ENCODE measurements at places on chromosomes 3 and 15. TPM values are rescaled to one million over a fixed set of nuclear protein-coding genes. Genes with fewer than 3 reads are reported as not detected.

Gene SYNPR
- not detected for total RNA-seq

Gene GOLGA6B
- total RNA-seq: not detected

Gene ONECUT1
- not detected for total RNA-seq

Gene PLSCR2
- not detected for total RNA-seq

Gene MGA
- total RNA-seq: 15.9 TPM

- no peak overlapping the region for H3K27ac ChIP-seq
- no peak overlapping the region for H3K4me3 ChIP-seq
- no peaks in the 10 kb centered on the region for H3K4me1 ChIP-seq
These were observed 160.9 kb downstream of the EDEM1 start for GRCh38 chr3:5348229-5348902.

GRCh38 chr3:143565951-143566350 is 282.3 kb downstream of the SLC9A9 start:
- H3K27ac ChIP-seq: no peak overlapping the region
- H3K4me3 ChIP-seq: no peak overlapping the region
- DNase-seq: no peak
- H3K4me1 ChIP-seq: peaks cover 9% of the 10 kb centered on the region

GRCh38 chr3:141769221-141769894 is 6.2 kb downstream of the GRK7 start:
- H3K4me3 ChIP-seq: no peak overlapping the region
- DNase-seq: no peak
- no peaks in the 10 kb centered on the region for H3K36me3 ChIP-seq
- H3K4me1 ChIP-seq: no peaks in the 10 kb centered on the region
- no peak overlapping the region for H3K27ac ChIP-seq

GRCh38 chr3:46893763-46894162 is 16.2 kb downstream of the PTH1R start:
- peaks cover 6% of the 10 kb centered on the region for H3K36me3 ChIP-seq
- no peak for DNase-seq
- no peak overlapping the region for H3K4me3 ChIP-seq
- H3K4me1 ChIP-seq: no peaks in the 10 kb centered on the region

DNA sequence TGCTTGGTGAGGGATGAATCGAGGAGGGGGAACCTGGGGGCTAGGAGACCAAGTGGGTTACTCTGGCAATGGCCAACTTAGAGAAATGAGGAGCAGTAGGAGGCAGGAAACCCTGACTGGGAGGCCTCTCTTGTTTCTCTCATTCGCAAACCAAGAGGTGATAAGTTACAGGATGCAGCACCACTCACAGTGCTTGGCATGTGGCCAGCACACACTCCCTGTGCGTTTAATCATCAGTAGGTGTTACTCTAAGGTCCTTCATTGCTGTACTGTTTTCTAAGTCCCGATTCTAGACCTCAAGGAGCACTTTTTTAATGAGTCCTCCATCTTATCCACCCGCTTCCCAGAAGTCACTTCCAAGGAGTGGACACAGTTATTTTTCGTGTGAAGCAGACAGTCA is 314.1 kb upstream of the TRIM42 start:
- H3K4me1 ChIP-seq: no peaks in the 10 kb centered on the region
- peak; percentile 47 for DNase-seq
- H3K27me3 ChIP-seq: peaks cover 28% of the 10 kb centered on the region

DNA sequence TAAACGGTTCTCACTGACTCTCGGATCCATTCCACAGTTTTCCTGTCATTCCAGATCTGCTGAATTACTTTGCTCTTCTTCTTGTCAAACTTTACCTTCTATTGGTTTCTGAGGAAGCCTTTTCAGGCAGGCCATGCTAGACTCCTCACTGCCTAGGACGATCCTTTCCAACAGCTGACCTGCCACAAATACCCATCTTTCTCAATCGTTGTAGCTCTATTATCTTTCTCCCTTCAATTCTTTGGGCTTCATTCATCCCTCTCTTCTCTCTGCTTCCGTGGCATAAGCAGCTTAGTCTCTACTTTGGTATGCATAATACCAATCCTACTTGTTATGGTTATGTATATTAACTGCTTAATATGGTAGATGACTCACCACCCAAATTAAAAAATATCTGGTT is 421.8 kb downstream of the NLGN1 start:
- no peaks in the 10 kb centered on the region for H3K4me1 ChIP-seq
- H3K27me3 ChIP-seq: no peaks in the 10 kb centered on the region
- no peaks in the 10 kb centered on the region for H3K36me3 ChIP-seq
- DNase-seq: no peak
- H3K4me3 ChIP-seq: no peak overlapping the region

DNA sequence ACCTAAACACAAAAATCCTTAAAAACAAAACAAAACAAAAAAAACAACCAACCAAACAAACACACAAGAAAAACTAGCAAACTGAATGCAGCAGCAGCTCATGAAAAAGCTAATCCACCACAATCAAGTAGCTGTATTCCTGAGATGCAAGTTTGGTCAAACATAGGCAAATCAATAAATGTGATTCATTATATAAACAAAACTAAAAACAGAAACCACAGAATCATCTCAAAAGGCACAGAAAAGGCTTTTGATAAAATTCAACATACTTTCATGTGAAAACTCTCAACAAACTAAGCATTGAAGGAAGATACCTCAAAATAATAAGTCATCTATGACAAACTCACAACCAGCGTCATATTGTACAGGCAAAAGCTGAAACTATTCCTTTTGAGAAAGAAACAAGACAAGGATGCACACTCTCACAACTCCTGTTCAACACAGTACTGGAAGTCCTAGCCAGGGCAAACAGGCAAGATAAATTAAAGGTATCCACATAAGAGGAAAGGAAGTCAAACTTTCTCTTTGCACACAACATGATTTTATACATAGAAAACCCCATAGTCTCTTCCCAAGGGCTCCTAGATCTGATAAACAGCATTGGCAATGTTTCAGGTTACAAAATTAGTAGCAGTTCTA is 495.1 kb upstream of the SGO1 start:
- no peaks in the 10 kb centered on the region for H3K4me1 ChIP-seq
- H3K27ac ChIP-seq: no peak overlapping the region
- H3K36me3 ChIP-seq: no peaks in the 10 kb centered on the region
- no peaks in the 10 kb centered on the region for H3K27me3 ChIP-seq
- DNase-seq: no peak

DNA sequence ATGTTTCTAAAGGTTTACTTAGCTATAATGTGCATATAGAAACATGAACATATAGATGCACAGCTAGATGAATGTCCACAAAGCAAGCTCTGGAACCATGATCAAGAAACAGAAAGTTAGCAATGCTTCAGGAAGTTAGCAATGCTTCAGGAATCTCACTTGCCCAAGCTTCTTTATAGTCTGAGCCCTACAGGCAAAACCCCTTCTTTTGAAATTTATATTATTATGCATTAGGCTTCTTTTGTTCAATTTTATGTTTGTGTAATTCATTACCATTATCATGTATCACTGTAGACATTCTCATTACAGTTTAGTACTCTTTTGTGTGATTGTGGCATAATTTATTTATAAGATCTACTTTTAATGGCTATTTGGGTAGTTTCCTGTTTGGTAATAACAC is 286.4 kb upstream of the BCHE start:
- DNase-seq: peak; percentile 57
- no peak overlapping the region for H3K4me3 ChIP-seq
- H3K27ac ChIP-seq: peak overlapping the region; percentile 59
- H3K27me3 ChIP-seq: no peaks in the 10 kb centered on the region
- no peaks in the 10 kb centered on the region for H3K36me3 ChIP-seq

GRCh38 chr15:32803631-32804030 is 85.8 kb downstream of the GREM1 start:
- H3K27ac ChIP-seq: no peak overlapping the region
- H3K36me3 ChIP-seq: no peaks in the 10 kb centered on the region
- peaks cover 10% of the 10 kb centered on the region for H3K4me1 ChIP-seq
- H3K27me3 ChIP-seq: no peaks in the 10 kb centered on the region

DNA sequence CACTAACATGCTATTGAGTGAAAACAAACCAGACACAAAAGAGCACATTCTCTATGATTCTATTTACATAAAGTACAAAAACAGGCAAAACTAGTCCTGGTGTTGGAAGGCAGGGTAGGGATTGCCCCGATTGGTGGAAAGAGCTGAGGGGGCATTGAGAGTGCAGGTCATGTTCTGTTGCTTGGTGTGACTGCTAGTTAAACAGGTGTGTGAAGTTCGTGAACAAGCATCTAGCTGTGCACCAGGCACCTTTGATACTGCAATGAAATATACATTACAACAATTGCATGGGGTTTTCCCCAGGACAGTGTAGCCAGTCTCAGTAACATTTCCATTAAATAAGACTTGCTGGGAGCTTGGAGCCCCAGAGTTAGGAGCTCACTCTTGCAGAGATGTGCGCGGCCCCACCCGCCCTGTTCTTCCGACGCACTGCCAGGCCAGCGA is 26.3 kb upstream of the THRB start:
- peaks cover 5% of the 10 kb centered on the region for H3K4me1 ChIP-seq
- no peaks in the 10 kb centered on the region for H3K36me3 ChIP-seq
- DNase-seq: no peak
- peak overlapping the region; percentile 7 for H3K27ac ChIP-seq

All from MCF 10A (cell line).